ENCODE measurements at places on chromosomes 2 and 18. TPM values are rescaled to one million over a fixed set of nuclear protein-coding genes. Genes with fewer than 3 reads are reported as not detected.

The STEAP3 gene
- 2.8 TPM for total RNA-seq

The SERPINB12 gene
- not detected for total RNA-seq

The UGT1A5 gene
- total RNA-seq, result 0.09 TPM

The CACNB4 gene
- total RNA-seq, result 7.1 TPM

The PTPRM gene
- 65.8 TPM for total RNA-seq

The RIF1 gene
- total RNA-seq, result 26.0 TPM

The LMAN2L gene
- total RNA-seq, result 19.7 TPM

The STARD6 gene
- total RNA-seq, result 0.31 TPM

GRCh38 chr2:233354971-233355574 lies 779 bp downstream of the DGKD start:
- peak; percentile 1 for ATAC-seq

- ATAC-seq, result no peak
Measured at GRCh38 chr2:71166812-71167211, 36.4 kb downstream of the MPHOSPH10 start.

DNA sequence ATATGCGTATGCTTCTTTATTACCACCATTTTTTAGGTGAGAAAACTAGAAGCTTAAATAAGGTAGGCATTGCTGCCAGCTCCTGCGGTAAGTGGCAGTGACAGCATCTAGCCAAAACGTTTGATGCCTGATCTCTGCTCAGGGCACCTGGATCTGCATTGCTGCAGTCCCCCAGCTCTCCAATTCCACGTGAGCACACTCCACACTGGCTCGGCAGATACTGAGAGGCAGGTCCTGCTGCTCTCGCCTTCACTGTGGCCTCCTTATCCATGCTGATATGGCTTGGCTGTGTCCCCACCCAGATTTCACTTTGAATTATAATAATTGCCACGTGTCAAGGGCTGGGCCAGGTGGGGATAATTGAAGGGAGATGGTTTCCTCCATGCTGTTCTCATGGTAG lies 160.9 kb downstream of the CTIF start:
- no peak for ATAC-seq

GRCh38 chr2:163086940-163087339 lies 248.4 kb upstream of the KCNH7 start:
- no peak for ATAC-seq

GRCh38 chr2:236714080-236714479 lies 144.5 kb downstream of the ACKR3 start:
- no peak for ATAC-seq

DNA sequence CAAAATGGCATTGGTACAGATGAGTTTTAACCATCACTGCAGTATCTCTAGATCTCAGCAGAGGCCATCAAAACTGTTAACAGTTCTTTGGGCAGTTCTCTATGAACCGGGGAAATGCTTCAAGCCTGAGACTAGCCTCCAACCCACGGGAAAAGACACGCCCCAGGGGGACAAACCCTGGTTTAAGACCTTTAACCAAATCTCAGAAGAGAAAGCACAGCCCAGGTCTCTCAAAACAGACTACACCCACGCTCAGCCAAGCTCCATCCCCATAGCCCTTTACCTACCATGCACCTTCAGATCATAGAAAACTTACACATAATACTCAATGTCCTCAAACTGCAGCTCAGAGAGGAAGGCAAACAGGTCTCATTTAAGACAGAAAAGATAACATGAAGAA lies 78.3 kb downstream of the TMEM163 start:
- ATAC-seq, result no peak

GRCh38 chr2:187658952-187659525 lies 104.8 kb upstream of the TFPI start:
- ATAC-seq, result no peak

- ATAC-seq, result peak; percentile 18
Measured at GRCh38 chr2:201116959-201117734, 1.2 kb downstream of the CFLAR start.

DNA sequence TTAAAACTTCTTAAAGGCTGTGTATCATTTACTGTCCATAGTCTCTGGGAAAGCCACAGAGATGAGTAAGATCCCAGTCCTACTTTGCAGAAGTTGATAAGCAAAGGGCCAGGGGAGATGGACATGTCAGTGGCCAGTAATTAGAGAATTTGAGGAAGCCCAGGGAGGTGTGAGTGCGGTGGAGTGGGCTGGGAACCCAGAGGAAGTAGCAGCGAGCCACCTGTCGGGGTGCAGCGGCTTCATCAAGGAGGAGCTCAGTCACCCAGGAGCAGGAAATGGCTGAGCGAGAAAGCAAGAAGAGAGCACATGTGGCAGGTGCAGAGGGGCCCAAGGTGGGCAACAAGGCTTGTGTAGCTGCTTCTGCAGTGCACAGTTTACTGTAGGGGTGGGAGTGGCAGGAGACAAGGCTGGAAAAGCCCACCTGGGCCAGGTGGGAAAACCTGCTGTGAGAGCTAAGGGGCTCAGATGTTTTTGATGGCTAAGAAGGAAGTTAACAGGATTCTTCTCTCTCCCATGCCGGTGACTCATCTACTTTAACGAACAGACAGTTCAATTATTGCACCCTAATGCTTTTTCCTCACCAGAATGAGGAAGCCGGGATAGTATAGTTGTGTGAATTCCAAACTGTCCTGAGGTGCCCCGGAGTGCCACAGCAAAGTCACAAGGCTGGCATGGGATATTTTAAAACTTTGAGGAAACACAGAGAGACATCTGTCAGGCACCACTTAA lies 34.8 kb upstream of the MGAT5 start:
- no peak for ATAC-seq

- ATAC-seq, result no peak
Measured at GRCh38 chr2:74620671-74621070, 27.5 kb downstream of the M1AP start.

GRCh38 chr18:75003764-75004690 lies 204.9 kb downstream of the PTGR3 start:
- ATAC-seq, result no peak

GRCh38 chr2:98025481-98026037 lies 29.8 kb upstream of the TMEM131 start:
- no peak for ATAC-seq

GRCh38 chr2:6224267-6224666 lies 532.1 kb downstream of the SOX11 start:
- no peak for ATAC-seq

GRCh38 chr2:97868986-97869721 lies 126.6 kb downstream of the TMEM131 start:
- peak; percentile 90 for ATAC-seq

- no peak for ATAC-seq
Measured at GRCh38 chr2:150677551-150677950, 190.1 kb upstream of the RND3 start.

DNA sequence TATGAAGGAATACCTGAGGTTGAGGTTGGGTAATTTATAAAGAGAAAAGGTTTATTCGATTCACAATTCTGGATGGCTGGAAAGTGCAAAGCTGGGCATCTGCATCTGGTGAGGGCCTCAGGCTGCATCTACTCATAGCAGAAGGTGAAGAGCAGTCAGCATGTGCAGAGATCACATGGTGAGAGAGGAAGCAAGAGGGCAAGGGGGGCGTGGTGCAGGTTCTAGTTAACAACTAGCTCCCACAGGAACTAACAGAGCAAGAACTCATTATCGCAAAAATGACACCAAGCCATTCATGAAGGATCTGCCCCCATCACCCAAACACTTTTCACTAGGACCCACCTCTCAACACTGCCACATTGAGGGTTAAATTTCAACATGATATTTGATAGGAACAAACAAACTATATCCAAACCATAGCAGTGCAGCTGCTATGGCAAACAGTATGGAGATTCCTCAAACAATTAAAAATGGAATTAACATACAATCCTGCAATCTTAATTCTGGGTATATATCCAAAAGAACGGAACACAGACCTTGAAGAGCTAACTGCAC lies 72.8 kb upstream of the LDLRAD4 start:
- ATAC-seq, result no peak

GRCh38 chr18:29041976-29042375 lies 865.0 kb upstream of the CDH2 start:
- no peak for ATAC-seq

GRCh38 chr2:128783896-128784295 lies 465.2 kb upstream of the HS6ST1 start:
- no peak for ATAC-seq

DNA sequence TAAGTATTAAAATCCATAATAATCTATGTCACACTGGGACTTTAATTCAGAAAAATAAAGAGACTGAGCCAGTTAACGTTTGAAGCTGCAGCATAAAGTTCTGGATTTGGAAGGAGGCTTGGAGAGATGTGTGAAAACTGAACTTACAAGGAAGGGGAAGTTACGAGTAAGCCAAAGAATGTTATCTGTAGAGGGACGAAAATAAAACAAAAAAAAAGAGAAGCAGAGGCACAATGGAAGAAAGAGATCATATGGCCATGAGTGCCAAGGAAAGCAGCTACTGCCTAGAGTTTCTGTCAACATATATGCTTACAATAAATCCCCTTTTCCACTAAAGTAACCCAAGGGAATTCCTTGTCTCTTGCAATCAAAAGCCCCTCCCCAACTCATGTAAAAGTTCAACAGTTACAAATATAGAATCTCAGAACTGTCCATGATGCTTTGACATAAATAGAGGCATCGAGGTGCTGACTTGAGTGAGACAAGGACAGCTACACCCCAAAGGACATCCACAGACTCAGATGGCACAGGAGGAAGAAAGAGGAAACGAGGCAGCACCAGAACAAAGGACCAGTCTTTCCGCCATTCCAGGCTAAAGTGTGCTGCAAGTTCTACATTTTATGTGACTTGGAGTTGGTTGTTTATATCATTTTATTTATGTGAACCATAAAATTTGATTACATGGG lies 16.1 kb upstream of the ARL5A start:
- no peak for ATAC-seq
